H9 (cell line): ENCODE measurements at places on chromosomes 2 and 18.

DNA sequence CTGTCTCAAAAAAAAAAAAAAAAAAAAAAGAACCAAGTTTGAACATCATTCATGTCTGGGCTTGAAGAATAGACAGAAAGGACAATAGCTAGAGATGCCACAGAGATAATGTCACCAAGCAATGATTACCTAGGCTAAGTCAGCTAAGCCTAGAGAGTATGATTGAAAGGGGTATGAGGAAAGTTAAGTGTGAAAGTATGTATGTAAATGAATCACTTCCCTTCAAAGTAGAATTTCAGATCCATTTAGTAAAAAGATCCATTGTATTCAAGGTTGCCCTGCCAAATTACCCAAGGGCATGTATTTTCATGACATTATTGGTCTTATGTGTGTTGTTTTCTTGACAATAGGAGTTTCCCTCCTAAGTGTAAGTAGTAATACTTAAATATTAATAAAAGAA lies 34.1 kb upstream of the SLC39A10 start:
- DNase-seq = no peak

- DNase-seq = no peak
Observed at GRCh38 chr18:46731316-46731715, 25.5 kb downstream of the ST8SIA5 start.

- DNase-seq = no peak
Observed at GRCh38 chr2:176493226-176493825, 224.1 kb downstream of the MTX2 start.

DNA sequence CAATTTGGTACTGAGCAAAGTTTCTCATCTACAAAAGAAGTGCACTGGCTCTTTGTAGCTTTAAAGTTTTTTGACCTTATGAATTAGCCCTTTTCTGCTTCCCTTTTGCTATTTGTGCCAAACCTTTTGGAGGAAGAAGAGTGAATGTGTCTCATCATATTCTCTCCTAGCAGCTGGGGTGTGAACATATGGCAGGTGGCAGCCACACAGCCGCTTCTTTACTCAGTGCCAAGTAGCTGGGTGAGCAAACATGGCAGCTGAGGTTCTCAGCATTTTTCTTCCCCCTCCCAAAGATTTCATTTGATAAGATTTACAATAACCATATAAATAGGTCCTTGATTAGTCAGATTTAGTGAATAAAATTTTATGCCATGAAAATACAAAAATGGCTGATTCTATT lies 46.7 kb upstream of the STK17B start:
- DNase-seq = no peak

- no peak for DNase-seq
Observed at GRCh38 chr2:138640921-138641676, 139.1 kb downstream of the NXPH2 start.

DNA sequence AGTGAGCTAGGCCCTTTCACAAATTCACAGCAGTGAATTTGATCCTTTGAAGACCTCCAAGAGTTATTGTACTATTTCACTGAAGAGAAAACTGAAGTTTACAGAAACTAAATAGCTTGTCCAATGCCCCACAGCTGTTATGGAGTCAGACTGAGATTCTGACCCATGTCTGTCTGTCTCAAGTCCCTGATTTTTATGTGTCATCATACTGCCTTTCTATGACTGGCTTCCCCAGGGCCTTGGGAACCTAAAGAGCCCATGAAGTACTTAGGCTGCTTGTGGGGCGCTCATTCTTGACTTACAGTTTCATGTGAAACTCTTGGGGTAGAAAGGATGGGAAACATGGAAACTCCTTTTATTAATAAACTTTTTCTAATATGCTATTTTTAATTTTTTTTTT lies 107.7 kb downstream of the ATL2 start:
- DNase-seq = no peak

GRCh38 chr2:10297191-10297830 lies 5.4 kb upstream of the HPCAL1 start:
- DNase-seq = no peak

GRCh38 chr18:49491534-49491856 lies 4.5 kb upstream of the C18orf32 start:
- DNase-seq = no peak

DNA sequence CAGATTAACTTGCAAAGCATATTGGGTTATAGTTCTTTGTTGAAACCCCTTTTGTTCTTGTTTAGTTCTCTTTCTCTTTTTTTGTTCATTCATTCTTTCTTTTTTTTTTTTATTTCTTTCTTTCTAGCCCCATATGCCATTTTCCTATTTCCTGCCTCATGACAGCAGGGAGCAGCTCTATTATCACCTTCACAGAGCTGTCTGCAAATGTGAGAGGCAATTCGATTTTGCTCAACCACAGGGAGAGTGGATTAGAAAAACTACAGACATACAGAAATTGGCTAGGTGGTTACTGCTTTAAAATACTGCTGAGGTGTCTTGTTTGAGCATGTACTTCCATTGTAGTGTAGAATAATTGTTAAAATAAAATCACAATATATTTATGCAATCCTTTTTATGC lies 44.2 kb upstream of the TBR1 start:
- no peak for DNase-seq

DNA sequence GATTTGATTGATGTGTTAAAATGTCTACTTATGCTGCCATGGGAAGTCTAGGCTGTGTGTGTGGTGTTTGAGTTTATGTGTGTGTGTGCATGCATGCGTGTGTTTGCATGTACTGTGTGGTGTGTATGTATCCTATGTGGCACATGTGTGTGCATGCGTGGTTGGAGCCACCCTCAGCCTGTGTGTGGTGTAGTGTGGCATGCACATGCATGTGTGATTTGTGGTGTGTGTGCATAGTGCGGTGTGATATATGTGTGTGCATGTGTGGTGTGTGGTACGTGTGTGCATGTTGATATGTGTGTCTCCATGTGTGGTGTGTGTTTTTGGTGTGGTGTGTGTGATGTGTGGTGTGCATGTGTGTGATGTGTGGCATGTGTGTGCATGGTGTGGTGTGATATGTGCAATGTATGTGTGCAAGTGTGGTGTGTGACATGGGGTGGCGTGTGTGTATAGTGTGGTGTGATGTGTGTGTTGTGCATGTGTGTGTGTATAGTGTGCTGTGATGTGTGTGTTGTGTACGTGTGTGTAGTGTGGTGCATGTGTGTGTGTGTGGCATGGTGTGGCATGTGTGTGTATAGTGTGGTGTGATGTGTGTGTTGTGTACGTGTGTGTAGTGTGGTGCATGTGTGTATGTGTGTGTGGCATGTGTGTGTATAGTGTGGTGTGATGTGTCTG lies 66.6 kb upstream of the HDAC4 start:
- DNase-seq = peak; percentile 7

DNA sequence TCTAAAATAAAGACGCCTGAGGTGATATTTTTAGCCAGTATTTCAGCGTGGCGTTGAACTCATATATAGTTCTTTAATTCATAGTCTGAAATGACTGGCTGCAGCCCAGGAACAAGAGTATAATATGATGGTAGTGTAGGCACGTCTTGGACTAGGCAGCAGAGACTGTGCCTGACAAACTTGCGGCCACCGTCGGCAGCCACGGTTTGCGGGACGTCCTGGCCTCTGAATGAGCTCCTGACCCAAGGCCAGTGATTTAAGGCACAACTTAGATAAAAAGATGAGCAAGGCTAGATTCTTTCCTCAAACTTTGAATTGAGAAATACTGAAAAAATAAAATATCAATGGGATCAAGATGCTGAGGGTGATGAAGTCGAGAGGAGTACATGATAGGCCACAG lies 40.0 kb downstream of the MYO1B start:
- no peak for DNase-seq

- DNase-seq = no peak
Observed at GRCh38 chr18:59340817-59341216, 18.2 kb downstream of the LMAN1 start.

- DNase-seq = no peak
Observed at GRCh38 chr2:122077771-122078170, 322.3 kb downstream of the TSN start.

- no peak for DNase-seq
Observed at GRCh38 chr2:24720310-24720709, 72.9 kb downstream of the PTRHD1 start.

- DNase-seq = no peak
Observed at GRCh38 chr2:103977668-103978067, 876.2 kb upstream of the POU3F3 start.

DNA sequence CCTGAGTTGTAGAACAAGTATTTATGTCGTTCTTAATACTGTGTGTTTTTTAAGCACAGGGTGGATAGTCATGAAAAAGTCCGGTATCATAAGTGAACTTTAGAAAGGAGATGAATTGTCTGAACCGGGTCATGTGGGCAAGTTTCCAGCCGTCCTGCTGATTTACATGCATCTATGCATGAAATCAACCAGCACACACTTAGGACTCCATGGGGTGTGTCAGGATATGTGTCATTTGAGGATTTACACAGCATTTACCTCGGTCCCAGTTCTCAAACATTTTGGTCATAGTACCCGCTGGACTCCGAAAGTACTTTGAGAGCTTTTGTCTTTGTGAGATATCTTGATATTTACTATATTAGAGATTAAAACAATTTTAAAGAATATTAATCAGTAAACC lies 47.5 kb upstream of the TWSG1 start:
- DNase-seq = no peak

GRCh38 chr18:69758458-69758857 lies 189.2 kb downstream of the CD226 start:
- DNase-seq = no peak

DNA sequence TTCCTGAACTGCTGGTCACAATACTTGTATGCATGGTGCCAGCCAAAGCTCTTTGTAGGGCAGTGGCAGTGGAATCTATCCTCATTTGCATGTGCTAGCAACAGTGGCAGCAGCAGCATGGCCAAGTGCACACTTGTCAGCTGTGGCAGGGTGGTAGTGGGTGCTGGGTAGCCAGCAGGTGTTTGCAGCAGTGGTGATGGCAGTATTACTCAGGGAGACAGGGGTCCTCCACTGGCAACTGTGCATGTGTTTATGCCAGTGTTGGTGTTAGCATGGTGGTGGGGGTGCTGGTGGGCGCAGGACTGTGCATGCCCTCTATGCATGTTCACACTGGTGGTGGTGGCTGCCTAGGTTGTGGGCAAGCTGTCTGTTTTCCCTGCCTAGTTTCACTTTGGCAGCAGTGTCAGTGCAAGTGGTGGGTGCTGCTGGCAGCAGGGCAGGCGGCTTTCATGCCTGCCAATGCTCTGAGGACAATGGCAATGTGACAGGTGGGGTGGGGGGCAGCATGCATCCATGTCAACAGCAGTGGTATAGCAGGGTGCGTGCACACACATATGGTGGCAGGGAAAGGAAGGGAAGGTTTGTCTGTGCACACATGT lies 41.2 kb downstream of the GALNT13 start:
- no peak for DNase-seq

DNA sequence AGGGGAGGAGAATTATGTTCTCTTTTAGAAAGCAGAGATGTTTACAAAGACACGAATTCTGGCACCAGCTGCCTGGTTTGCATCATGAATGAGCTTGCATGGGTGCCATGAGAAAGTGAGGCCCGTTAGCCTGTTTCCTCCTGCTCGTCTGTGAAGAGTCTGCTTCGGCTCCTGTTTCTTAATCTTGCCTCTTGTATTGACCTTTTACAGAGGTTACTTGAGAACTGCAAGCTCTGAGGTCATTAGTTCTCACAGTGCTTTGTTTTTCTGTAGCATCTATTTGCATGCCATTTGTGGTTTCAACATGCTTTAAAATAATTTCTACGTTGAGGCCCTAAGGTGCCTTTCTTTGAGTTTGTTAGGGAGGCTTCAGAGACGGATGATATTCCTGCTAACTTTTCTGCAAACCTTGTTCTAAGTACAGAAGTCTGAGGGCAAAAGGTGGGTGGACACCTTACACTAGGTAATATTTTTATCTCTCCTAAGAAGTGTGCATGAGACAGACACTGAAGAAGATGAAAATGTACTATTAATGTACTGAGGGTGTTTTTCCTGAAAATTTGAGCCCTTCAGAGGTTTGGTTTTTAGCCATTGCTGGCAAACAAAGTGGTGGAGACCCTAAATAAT lies 53.4 kb upstream of the LINC00305 start:
- DNase-seq = no peak

DNA sequence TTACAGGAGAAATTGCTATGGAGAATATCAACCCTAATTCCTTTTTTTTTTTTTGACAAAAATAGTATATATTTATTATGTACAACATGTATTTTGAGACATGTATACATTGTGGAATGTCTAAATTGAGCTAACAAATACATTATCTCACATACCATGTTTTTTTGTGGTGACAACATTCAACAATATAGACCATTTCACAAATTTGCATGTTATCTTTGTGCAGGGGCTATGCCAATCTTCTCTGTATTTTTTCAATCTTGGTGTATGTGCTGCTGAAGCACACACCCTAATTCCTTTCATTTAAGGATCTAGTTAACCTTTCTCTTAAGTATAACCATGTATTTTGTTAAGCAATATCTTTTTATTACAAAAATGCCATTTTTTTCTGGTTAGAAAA lies 13.2 kb downstream of the SLC39A10 start:
- no peak for DNase-seq

GRCh38 chr18:31884020-31884419 lies 58.9 kb downstream of the TRAPPC8 start:
- DNase-seq = no peak

DNA sequence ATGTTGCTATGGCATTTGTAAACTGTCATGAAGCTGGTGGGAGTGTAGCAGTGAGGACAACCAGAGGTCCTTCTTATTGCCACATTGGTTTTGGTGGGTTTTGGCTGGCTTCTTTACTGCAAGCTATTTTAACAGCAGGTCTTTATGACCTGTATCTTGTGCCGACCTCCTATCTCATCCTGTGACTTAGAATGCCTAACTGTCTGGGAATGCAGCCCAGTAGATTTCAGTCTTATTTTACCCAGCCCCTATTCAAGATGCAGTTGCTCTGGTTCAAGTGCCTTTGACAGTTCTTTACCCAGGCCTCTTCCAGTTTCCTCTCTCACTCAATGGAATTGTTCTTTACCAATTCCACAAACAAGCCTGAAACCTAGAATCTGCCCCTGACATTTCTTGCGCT lies 145.1 kb downstream of the KCNE4 start:
- no peak for DNase-seq

- no peak for DNase-seq
Observed at GRCh38 chr18:77013811-77014521, 118.6 kb downstream of the MBP start.

- no peak for DNase-seq
Observed at GRCh38 chr2:28422908-28423741, 30.5 kb downstream of the FOSL2 start.

GRCh38 chr2:201950606-201951005 lies 83.0 kb upstream of the FZD7 start:
- no peak for DNase-seq

DNA sequence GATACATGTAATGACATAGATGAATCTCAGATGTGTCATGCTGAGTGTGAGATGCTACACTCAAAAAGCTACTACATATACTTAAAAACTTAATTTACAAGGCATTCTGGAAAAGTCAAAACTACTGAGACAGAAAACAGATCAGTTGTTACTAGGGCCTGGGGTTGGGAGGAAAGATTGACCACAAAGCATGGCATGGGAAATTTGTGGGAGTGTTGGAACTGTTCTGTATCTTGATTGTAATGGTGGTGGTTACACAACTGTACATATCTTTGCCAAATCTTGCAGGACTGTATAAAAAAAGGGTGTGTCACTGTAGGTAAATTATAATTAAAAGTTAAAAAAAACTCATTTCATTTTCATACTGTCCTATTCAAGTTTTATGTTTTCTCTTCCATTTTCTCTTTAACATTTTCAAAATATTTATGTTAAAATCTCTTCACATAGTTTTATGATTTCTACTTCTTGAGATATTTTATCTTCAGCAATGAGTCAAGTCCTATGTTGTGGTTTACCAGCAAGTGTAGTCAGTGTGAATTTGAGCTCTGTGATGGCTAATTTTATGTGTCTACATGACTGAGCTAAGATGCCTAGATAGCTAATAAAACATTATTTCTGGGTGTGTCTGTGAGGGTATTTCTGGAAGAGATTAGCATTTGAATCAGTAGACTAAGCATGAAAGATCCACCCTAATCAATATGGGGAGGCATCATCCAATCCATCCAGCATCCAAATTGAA lies 58.6 kb upstream of the VRK2 start:
- DNase-seq = no peak
